ENCODE measurements at places on chromosomes 6 and 20. TPM values are rescaled to one million over a fixed set of nuclear protein-coding genes. Genes with fewer than 3 reads are reported as not detected.

GRCh38 chr6:80467408-80467807 is 360.9 kb downstream of the BCKDHB start:
- no peak overlapping the region for H3K4me3 ChIP-seq
- no peaks in the 10 kb centered on the region for H3K4me1 ChIP-seq
- no peaks in the 10 kb centered on the region for H3K36me3 ChIP-seq

- no peak overlapping the region for H3K27ac ChIP-seq
- H3K4me3 ChIP-seq: no peak overlapping the region
- no peaks in the 10 kb centered on the region for H3K4me1 ChIP-seq
- no peaks in the 10 kb centered on the region for H3K27me3 ChIP-seq
Measured at GRCh38 chr20:57628047-57628961, 8.1 kb upstream of the ZBP1 start.

DNA sequence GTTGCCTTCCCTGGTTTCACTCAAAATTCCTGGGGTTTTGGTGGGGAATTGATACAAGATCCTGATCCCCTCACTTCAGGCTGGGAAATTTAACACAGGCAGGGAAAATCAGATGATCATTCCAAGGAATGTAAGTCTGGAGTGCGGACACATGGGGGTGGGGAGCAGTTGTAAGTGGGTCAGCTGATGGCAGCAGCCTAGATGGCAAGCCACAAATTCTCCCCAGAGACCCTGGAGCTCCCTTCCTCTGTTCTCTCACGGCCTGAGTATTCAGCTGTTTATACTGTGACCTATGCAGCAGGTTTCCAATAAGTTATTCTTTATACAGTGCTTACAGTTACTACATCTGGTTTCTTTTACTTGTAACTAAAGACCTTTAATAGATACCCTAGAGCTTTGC is 144.9 kb downstream of the SH3BGRL2 start:
- no peaks in the 10 kb centered on the region for H3K36me3 ChIP-seq
- DNase-seq: no peak
- H3K4me3 ChIP-seq: no peak overlapping the region
- H3K4me1 ChIP-seq: no peaks in the 10 kb centered on the region
- H3K27ac ChIP-seq: no peak overlapping the region

GRCh38 chr6:132130626-132131298 is 179.6 kb upstream of the CCN2 start:
- 0 out of 2 replicates have a peak, but pooled peaks cover 11% of the 10 kb centered on the region for H3K4me1 ChIP-seq
- H3K27me3 ChIP-seq: no peaks in the 10 kb centered on the region
- H3K27ac ChIP-seq: no peak overlapping the region

DNA sequence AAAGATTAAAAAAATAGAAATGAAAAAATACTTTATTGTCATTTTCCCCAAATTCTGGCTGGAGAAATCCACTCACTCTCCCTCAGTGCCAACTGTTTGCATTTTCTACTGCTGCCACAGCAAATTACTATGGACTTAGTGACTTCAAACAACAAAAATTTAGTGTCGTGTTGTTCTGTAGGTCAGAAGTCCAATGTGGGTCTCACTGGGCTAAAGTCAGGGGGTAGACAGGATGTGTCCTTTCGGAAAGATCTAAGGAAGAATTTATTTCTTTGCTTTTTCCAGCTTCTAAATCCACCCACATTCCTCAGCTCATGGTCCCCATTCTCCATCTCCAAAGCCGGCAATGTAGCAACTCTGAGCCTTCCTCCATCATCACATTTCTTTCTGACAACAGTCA is 453.3 kb downstream of the KIF16B start:
- H3K27ac ChIP-seq: no peak overlapping the region
- H3K36me3 ChIP-seq: no peaks in the 10 kb centered on the region
- H3K27me3 ChIP-seq: no peaks in the 10 kb centered on the region
- no peak for DNase-seq
- no peak overlapping the region for H3K4me3 ChIP-seq

GRCh38 chr6:119446115-119446554 is 96.6 kb upstream of the MAN1A1 start:
- H3K36me3 ChIP-seq: no peaks in the 10 kb centered on the region
- peak; percentile 72 for DNase-seq
- no peaks in the 10 kb centered on the region for H3K27me3 ChIP-seq
- H3K4me3 ChIP-seq: peak overlapping the region; percentile 30

- H3K4me3 ChIP-seq: no peak overlapping the region
- no peaks in the 10 kb centered on the region for H3K36me3 ChIP-seq
- no peak overlapping the region for H3K27ac ChIP-seq
- 0 out of 2 replicates have a peak, but pooled peaks cover 7% of the 10 kb centered on the region for H3K27me3 ChIP-seq
Measured at GRCh38 chr6:131910956-131911355, 40.2 kb downstream of the CCN2 start.

DNA sequence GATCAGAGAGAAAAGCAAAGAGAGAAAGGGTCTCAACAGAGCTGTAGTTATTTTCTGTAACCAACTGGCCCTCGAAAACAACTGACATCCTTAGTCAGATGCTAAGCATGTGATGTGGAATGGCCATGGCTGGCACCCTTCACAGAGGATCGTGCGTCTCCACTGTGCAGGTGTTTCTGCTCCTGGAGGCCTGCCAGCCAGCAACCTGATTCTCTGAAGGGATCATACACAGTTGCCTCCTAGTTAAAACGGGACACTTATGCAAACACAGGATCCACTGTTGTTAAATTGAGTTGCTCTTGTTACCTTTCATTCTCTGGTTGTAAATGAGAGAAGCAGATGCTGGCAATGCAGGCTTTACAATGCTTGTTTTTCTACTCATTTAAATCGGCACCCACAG is 148.5 kb downstream of the HDGFL1 start:
- DNase-seq: no peak
- no peaks in the 10 kb centered on the region for H3K4me1 ChIP-seq
- H3K27ac ChIP-seq: no peak overlapping the region
- H3K4me3 ChIP-seq: no peak overlapping the region
- H3K36me3 ChIP-seq: no peaks in the 10 kb centered on the region

Gene OR2B6
- total RNA-seq: 1.5 TPM

Gene OPN5
- not detected for total RNA-seq

- no peak for DNase-seq
- no peaks in the 10 kb centered on the region for H3K36me3 ChIP-seq
- H3K27me3 ChIP-seq: no peaks in the 10 kb centered on the region
Measured at GRCh38 chr20:62872184-62872847, 10.7 kb upstream of the TCFL5 start.

Gene AVP
- not detected for total RNA-seq

Gene RHAG
- total RNA-seq: not detected

- DNase-seq: no peak
- no peaks in the 10 kb centered on the region for H3K36me3 ChIP-seq
- no peaks in the 10 kb centered on the region for H3K27me3 ChIP-seq
Measured at GRCh38 chr6:129635396-129636130, 74.4 kb downstream of the ARHGAP18 start.

Gene CST2
- total RNA-seq: not detected

DNA sequence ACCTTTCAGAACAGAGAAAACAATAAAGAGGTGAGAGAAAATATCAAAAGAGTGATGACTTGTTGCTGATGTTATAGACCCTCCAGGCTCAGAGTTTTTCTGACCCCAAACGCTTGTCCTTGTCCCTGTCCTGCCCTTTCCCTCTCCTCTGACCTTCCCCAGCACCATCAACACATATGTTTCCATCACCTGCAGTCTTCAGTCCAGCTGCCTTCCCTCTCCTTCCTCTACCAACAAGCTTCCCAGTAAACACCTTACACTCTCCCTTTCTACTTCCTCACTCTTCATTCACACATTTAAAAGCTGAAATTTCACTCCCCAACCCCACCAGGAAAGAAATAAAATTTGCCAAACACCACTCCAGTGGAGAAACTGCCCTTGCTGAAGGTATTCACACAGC is 25.4 kb upstream of the AFDN start:
- no peak for DNase-seq
- no peaks in the 10 kb centered on the region for H3K36me3 ChIP-seq
- H3K4me1 ChIP-seq: peaks cover 25% of the 10 kb centered on the region
- no peak overlapping the region for H3K4me3 ChIP-seq

GRCh38 chr6:68046756-68047155 is 588.3 kb upstream of the ADGRB3 start:
- no peak for DNase-seq
- H3K4me1 ChIP-seq: no peaks in the 10 kb centered on the region
- no peaks in the 10 kb centered on the region for H3K36me3 ChIP-seq

- DNase-seq: no peak
- no peaks in the 10 kb centered on the region for H3K27me3 ChIP-seq
- H3K36me3 ChIP-seq: no peaks in the 10 kb centered on the region
Measured at GRCh38 chr20:38591474-38592410, 9.9 kb upstream of the ARHGAP40 start.

- DNase-seq: no peak
- H3K36me3 ChIP-seq: no peaks in the 10 kb centered on the region
- H3K4me1 ChIP-seq: no peaks in the 10 kb centered on the region
- H3K27me3 ChIP-seq: no peaks in the 10 kb centered on the region
- no peak overlapping the region for H3K27ac ChIP-seq
- no peak overlapping the region for H3K4me3 ChIP-seq
Measured at GRCh38 chr6:143607974-143608373, 69.8 kb upstream of the PHACTR2 start.

DNA sequence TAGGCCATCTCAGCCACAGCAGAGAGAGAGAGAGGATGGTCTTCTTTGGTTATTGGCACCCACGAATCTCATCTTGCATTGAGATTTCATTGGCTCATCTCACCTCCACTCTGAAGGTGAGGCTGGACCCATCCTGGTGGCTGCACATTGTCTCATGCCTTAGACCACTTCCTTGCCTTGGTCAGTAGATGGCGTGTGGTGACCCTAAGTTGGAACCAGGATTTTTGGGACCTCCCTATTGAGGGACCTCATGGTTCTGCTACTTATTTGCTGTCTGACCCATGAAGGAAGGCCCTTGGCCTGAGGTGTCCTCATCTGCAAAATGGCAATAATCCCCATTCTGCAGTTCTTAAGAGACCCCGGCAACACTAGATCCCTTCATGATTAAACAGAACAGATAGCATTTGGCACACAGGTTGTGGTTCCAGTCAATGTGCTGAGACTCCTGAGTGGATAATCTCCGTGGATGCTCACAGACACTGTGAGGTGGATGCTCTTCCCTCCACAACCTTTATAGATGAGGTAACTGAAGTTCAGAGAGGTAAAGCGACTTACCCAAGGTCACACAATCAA is 21.5 kb upstream of the AAR2 start:
- no peaks in the 10 kb centered on the region for H3K36me3 ChIP-seq
- H3K4me1 ChIP-seq: no peaks in the 10 kb centered on the region
- H3K27ac ChIP-seq: no peak overlapping the region
- no peak overlapping the region for H3K4me3 ChIP-seq

DNA sequence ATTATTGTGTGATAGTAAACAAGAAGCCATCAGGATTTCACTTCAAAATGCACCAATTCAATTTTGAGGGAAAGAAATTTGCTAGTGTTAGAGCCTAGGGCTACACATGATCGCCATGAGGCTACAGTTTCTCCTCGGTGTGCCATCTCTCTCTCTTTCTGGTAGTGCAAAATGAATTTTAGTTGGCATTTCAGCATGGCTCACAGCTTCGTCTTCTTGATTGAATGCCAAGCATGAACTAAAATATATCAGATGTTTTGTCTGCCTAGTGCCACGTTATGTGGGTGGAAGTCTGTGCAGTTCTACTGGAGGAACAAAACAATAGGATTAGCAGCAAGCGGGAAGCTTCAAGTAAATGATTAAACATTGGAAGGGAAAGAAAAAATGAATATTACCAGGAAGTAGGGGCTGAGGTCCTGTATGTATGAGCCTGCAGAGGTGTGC is 6.8 kb upstream of the MRAP2 start:
- H3K27ac ChIP-seq: no peak overlapping the region
- H3K4me3 ChIP-seq: no peak overlapping the region
- H3K27me3 ChIP-seq: no peaks in the 10 kb centered on the region
- no peak for DNase-seq

DNA sequence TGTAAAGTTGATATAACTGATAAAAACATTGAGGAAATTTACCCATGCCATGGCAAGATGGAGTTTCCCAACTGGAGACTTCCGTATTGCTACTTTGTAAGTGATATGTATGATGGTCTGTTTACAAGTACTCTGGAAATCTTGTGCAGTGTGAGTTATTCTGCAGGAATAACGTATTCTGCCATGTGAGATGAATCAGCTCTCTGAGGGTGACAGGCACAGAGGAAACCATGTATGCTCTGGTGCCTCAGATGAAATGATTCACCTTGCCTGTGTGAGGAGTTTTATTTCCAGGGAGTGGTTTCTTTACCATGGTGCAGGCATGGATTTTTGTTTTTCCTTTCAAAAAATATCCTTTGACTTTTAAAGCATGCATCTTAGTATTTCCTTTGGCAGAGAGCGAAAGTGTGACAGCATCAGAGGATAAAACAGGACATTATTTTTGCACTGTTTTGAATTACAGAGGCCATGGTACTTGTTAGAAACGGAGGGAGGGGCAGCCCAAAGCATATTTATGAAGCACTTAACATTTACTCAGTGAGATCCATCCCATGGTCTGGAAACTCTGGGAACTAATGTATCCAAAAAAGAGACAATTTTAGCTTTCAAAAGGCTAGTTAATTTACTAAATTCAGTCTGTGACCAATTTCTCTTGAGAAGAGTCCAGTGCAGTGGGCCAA is 36.0 kb upstream of the MTRF1L start:
- H3K36me3 ChIP-seq: no peaks in the 10 kb centered on the region
- H3K4me1 ChIP-seq: no peaks in the 10 kb centered on the region
- no peaks in the 10 kb centered on the region for H3K27me3 ChIP-seq
- no peak overlapping the region for H3K4me3 ChIP-seq
- no peak for DNase-seq

DNA sequence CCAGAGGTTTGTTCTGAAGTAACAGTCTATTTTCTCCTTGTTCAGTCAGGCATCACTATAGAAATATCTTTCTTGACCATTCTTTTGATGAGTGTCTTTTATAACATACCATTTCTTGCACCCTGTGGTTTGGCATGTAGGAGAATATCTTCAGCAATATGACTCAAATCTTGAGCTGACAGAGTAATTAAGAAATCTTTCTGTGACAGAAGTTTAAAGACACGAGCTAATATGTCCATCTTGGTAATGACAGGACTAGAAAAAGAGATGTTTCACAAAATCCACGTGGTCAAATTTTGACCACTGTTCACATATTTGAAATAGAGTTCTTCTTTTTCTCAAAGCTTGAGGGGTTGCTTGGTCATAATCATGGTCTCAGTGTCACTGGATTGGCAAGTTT is 149.9 kb downstream of the MYB start:
- no peak overlapping the region for H3K4me3 ChIP-seq
- no peaks in the 10 kb centered on the region for H3K27me3 ChIP-seq
- no peaks in the 10 kb centered on the region for H3K4me1 ChIP-seq
- no peak for DNase-seq

- DNase-seq: no peak
- no peak overlapping the region for H3K4me3 ChIP-seq
- no peaks in the 10 kb centered on the region for H3K36me3 ChIP-seq
- H3K4me1 ChIP-seq: no peaks in the 10 kb centered on the region
- peaks cover 12% of the 10 kb centered on the region for H3K27me3 ChIP-seq
Measured at GRCh38 chr6:161222706-161223234, 51.1 kb downstream of the AGPAT4 start.

GRCh38 chr20:967796-968742 is 34.0 kb downstream of the RSPO4 start:
- H3K27ac ChIP-seq: no peak overlapping the region
- peaks cover 78% of the 10 kb centered on the region for H3K27me3 ChIP-seq
- H3K36me3 ChIP-seq: no peaks in the 10 kb centered on the region
- no peaks in the 10 kb centered on the region for H3K4me1 ChIP-seq

- H3K36me3 ChIP-seq: no peaks in the 10 kb centered on the region
- H3K4me3 ChIP-seq: no peak overlapping the region
- H3K4me1 ChIP-seq: no peaks in the 10 kb centered on the region
- no peaks in the 10 kb centered on the region for H3K27me3 ChIP-seq
Measured at GRCh38 chr20:15945289-15945688, 628.0 kb downstream of the KIF16B start.

- no peak for DNase-seq
- no peaks in the 10 kb centered on the region for H3K36me3 ChIP-seq
- H3K27ac ChIP-seq: no peak overlapping the region
- no peaks in the 10 kb centered on the region for H3K4me1 ChIP-seq
Measured at GRCh38 chr20:33071198-33071597, 8.2 kb upstream of the BPIFB4 start.

Gene SRMS
- 1.2 TPM for total RNA-seq

All from PC-9 (cell line).